Activated CD4-positive, alpha-beta T cell treated with anti-CD3 and anti-CD28 coated beads, Interleukin-10, Interleukin-2, amounts not matched to agents 100 ng/mL and 50 ng/mL, durations not matched to agents 16 hours and 8 hours (primary cell): ENCODE measurements at places on chromosomes 2 and 18.
A peak's percentile ranks its signal among the peaks of the same experiment; 100 is the strongest.

GRCh38 chr2:47611771-47612170 lies 171.2 kb upstream of the MSH6 start:
- DNase-seq, result no peak

DNA sequence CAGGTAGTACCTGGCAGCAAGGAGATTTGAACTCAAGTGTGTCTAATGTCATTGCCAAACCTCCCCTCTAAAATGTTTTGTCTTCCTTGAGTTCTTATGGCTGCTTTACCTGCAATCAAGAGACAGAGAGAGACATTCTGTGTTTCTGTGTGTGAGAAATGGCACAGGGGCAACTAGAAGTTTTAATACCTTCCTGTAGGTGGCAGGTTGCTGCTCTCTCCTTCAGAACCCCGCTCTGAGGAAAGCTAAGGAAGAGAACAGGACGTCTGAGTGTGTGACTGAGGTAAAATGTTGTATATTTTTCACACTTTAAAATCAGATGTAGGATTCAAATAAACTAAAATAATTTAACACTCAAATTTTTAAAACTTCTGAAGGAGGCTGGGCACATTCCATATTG lies 19.2 kb downstream of the DTNA start:
- peak; percentile 7 for DNase-seq

GRCh38 chr2:197707316-197708213 lies 2.4 kb downstream of the MARS2 start:
- peak; percentile 53 for DNase-seq

DNA sequence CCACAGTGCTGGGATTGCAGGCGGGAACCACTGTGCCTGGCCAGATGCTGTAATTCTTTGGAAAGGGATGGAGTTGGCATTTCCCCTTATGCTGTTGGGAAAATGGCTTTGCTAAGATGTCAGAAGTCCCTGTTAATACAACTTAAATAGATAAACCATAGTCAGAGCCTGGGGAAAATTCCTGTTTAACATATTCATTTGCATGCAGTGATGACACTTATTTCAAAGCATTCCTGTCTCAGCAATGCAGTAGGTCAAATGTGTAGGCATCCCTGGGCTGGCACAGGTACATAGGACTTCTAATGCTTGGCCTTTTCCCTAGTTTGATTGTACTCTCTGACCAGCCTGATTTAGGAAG lies 38.6 kb downstream of the RAMP1 start:
- DNase-seq, result no peak

- DNase-seq, result no peak
These were observed 48.9 kb downstream of the CDC42EP3 start for GRCh38 chr2:37622450-37623100.

DNA sequence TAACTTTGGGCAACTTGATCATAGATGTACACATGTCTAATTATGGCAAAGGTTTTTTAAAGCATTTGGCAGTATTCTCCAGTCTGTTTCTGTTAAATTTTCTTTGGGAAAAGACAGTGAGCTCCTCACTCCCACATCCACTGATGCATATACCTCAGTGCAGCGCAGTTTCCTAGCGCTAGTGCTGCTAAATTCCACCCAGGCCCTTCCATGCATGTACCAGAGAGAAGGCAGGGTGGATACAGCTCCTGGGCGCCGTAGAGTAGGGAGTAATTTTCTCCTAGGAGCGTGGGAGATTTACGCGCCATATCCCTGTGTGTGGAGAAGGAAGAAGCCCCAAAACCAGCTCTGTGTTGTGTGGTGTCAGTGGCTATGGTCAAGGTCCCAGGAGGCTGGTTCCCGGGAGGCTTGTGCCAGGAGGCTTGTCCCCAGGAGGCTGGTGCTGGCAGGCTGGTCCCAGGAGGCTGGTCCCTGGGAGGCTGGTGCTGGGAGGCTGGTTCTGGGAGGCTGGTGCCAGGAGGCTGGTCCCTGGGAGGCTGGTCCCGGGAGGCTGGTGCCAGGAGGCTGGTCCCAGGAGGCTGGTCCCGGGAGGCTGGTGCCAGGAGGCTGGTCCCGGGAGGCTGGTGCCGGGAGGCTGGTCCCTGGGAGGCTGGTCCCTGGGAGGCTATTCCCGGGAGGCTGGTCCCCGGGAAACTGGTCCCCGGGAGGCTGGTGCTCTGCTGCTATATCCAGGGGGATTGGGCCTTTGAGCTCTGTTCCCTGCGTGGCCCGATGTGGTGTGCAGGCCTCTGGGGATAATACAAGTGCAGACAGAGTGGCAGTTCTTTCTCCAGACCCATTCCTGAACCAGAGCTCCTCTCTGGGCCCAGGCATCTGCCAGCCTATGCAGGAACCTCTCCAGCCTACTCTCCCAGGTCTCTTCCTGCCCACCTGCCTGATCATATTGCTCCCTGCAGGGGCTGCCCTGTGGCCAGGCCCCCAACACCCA lies 161.2 kb downstream of the SEPTIN10 start:
- no peak for DNase-seq

- no peak for DNase-seq
These were observed 176.1 kb upstream of the SPRED2 start for GRCh38 chr2:65608466-65608865.

DNA sequence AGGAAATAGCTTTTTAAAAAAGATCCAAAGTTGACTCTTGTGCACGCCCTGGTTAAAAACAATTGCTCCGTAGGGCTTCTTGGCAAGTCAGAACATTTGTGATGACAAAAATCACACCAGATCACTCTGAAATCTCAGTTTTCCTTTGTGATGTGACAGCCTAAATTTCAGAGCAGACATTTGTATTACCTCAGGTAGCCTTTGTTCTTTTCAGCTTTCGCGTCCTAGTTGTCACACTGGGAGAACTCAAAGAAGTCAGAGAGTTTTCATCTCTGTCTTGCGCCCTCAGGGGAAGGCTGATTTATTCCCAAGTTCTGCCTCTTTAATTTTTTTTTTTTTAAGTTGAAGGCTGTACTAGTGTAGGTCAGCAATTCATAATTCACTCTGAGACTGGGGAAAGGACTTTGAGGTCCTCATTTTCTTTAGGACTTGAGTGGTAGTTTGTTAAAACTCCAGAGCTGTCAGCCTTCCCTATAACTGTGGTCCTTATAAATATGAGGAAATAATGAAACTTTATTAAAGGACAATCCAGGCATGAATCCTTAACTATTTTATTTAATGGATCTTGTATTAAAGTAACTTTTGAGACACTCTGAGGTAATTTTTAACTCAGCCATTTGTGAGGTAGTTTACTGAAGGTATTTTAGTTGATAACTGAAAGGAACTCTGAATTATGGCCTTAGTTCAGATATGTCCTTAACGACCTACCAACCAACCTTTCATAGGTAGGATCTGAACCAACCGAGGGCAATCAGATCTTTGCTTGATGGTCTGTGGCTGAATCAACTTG lies 525.1 kb upstream of the FAM98A start:
- DNase-seq, result no peak

DNA sequence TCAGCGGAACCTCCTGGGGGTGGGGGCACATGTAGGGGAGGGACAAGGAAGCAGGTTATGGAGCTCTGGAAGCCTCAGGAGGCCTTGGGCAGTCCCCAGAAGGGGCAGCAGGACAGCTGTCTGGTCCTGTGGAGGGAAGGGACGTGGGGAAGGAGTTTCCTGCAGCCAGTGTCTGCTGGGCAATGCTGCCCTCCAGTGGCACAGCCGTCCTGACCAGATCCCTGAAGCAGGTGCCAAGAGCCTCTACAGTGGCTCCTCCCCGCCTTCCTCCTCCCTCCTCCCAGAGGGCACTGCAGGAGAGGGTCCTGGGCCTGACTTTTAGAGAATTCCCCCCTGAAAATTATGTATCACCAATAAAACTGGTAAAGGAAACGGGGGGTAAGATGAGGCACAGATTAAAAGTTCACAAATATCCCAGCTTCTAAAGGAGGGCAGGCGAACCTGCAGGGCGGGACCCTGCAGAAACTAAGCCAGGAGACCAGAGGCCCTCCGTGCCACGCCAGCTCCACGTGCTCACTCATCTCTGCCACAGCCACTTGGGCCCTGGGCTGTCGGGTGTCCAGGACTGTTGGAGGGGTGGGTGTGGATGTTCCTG lies 258.5 kb downstream of the TWIST2 start:
- peak; percentile 37 for DNase-seq

- no peak for DNase-seq
These were observed 221.3 kb upstream of the RAB6C start for GRCh38 chr2:129757915-129758783.

GRCh38 chr2:33091541-33092123 lies 144.9 kb downstream of the LTBP1 start:
- DNase-seq, result no peak

DNA sequence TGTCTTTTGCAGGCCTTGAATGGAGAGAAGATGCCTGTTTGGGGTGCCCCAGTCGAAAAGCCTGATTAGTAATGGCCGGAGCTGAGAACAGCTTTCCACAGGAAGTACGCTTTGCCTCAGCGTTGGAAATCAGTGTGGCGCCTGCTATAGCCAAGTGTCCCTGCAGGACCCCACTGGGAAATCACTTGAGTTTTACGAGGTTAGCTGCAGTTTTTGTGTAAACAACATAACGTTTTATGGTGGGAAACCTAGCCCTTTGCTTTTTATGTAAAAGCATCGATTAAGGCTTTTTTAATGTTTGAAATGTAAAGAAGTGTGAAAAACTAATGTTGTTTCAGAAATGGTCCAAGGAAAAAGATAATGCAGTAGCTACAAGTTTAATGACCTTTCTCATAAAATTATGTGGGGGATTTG lies 234.2 kb downstream of the TTC32 start:
- DNase-seq, result no peak

DNA sequence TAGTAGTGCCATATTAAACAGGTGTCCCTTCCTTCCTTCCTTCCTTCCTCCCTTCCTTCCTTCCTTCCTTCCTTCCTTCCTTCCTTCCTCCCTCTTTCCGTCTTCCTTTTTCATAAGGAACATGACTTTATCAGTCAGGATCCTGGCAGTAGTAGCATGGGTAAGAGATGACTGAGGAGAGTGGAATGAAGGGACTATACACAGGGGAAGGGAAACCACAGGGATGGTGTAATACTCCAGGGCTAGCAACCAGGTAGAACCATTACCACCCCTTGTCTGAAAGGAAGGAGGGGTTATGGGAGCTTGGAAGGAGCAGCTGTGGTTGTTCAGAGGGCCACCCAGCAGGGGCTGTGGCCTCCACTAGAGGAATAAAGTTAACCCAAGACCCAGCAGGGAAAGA lies 23.2 kb upstream of the KDM3A start:
- no peak for DNase-seq

DNA sequence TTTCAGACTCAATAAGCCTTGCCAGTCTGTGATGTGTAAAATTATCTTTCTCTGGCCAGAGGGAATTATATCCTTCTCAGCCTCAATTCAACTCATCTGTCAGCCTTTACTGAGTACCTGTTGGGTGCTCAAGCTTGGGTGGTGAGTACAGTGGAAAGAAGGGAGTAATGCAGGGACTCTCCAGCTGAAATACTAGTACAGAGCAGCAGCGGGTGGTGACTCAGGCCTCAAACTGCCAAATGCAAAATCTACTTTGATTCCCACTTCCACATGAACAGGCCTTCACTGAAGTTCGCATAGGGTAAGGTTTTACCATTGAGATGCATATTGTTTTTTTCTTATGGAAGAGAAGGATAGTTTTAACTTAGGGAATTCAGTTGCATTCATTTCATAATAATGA lies 326.8 kb downstream of the LRRTM1 start:
- no peak for DNase-seq

- no peak for DNase-seq
These were observed 227.3 kb upstream of the RAB6C start for GRCh38 chr2:129752176-129752575.

- DNase-seq, result no peak
These were observed 714.2 kb downstream of the SUCLG1 start for GRCh38 chr2:83744855-83745254.

DNA sequence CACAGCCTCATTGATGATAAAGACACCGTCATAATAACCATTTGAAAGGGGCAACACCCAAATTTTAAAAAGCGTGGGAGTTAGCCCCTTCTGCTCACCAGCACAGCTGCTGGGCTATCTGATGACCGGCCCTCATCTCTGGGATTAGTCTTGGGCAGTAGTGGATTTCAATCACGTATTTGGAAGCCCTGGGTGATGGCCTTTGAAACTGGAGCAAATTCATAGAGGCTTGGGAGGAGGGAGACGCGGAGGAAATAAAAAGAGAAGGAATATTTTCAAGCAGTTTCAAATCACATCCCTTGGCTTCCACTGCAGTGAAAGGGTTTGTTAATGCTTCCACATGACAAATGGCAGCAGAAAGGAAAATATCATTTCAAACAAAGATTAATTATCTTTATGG lies 357.8 kb downstream of the ZNF516 start:
- DNase-seq, result no peak

GRCh38 chr2:154707994-154708575 lies 9.6 kb downstream of the KCNJ3 start:
- no peak for DNase-seq

DNA sequence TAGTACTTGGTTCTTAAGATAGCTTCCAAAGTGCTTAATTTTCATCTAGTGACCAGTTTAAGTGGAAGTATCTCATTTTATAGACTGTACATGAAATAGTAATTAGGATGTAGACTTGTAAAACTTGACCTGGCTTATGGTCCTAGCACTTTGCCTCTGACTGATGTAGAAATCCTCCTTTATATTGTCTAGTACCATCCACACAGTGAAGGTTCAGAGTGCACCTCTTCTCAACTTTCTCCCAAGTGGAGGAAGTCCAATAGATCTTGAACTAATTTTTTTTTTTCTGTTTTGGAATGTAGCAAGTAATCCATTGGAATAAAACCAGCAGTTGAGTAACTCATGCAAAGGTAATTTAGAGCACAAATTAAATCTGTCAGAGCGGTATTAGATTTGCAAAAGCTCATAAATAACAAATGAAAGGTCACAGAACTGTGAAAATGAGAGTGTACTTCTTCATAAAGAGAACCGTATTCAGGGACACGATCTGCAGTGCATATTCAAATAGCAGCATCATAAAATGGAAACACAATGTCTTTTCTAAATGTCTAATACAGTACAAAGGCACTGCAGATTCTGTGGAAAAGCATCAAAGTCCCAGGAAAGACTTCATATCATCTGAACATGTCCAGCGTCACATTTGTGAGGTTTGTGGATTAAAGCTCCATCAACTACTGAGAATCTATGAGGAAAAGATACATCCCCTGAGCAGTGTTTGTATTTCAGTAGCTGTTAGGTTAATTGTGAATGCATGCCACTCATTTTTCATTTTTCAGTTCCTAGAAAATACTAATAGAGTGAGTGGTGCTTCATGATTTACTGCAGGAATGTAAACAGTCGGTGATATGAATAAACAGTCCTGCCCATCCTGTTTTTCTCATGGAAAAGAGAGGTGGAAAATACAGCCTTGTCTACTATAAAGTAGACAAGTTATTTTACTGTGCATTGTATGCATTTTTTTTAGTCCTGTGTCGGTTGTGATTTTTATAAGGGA lies 100.7 kb downstream of the LYPD6 start:
- no peak for DNase-seq
